Right atrium auricular region (tissue), 2 donors: ENCODE measurements at places on chromosomes 11 and 22.

GRCh38 chr11:133742353-133742752 lies 103.0 kb downstream of the SPATA19 start:
- no peaks in the 10 kb centered on the region for H3K36me3 ChIP-seq
- H3K4me3 ChIP-seq = no peak overlapping the region
- no peak for DNase-seq

- H3K4me1 ChIP-seq = no peaks in the 10 kb centered on the region
- no peaks in the 10 kb centered on the region for H3K27me3 ChIP-seq
- DNase-seq = no peak
- no peaks in the 10 kb centered on the region for H3K36me3 ChIP-seq
- no peak overlapping the region for H3K4me3 ChIP-seq
Observed at GRCh38 chr11:121039971-121040613, 16.2 kb downstream of the TBCEL start.

GRCh38 chr11:43892851-43893250 lies 12.2 kb downstream of the ALKBH3 start:
- H3K4me1 ChIP-seq = no peaks in the 10 kb centered on the region
- no peak overlapping the region for H3K27ac ChIP-seq
- DNase-seq = no peak
- H3K4me3 ChIP-seq = no peak overlapping the region

GRCh38 chr11:116792869-116793771 lies 1.4 kb upstream of the APOA5 start:
- no peak overlapping the region for H3K27ac ChIP-seq
- DNase-seq = no peak
- no peaks in the 10 kb centered on the region for H3K36me3 ChIP-seq
- no peaks in the 10 kb centered on the region for H3K27me3 ChIP-seq
- H3K4me3 ChIP-seq = no peak overlapping the region

DNA sequence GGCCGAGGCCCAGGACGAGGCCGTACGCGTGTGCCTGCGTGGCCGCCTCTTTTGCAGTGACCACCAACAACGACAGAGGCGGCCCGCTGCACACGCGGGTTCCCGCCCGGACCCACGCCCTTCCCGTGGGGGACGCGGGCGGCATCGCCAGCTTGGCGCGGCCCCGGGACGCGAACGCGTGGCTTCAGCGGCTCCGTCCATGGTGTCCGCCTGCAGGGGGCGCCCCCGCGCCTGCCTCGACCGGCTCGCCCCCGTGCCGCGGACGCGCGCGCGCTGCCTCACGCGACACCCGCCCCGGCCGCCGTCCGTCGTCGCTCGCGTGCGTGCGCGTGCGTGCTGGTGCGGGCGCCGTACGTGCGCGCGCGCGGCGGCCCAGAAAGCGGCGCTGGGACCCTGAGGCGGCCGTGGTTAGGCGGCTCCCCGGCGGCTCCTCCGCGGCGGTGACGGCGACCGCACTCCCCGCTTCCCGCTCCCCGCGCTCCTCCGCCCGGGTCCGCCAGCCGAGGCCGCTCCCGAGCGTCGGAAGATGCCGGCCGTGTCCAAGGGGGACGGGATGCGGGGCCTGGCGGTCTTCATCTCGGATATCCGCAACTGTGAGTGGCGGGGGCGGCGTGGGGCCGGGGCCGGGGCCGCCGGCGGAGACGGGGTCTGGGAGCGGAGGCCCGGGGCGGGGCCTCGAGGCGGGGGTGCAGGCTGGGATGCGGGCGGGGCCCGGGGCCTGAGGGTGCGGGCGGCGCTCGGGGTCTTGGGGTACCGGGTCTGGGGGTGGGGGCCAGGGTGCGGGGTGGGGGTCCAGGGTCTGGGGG lies at the start of gene AP2A2:
TSS of gene AP2A2 (plus strand) at position 375 of the 806 bp plus-strand sequence. CDS start at position 527, 152 bp downstream.
- H3K36me3 ChIP-seq = no peaks in the 10 kb centered on the region
- H3K27ac ChIP-seq = peak within 1 kb of the TSS; percentile 97
- no peaks in the 10 kb centered on the region for H3K27me3 ChIP-seq
- H3K4me1 ChIP-seq = peaks cover 40% of the 10 kb centered on the region

DNA sequence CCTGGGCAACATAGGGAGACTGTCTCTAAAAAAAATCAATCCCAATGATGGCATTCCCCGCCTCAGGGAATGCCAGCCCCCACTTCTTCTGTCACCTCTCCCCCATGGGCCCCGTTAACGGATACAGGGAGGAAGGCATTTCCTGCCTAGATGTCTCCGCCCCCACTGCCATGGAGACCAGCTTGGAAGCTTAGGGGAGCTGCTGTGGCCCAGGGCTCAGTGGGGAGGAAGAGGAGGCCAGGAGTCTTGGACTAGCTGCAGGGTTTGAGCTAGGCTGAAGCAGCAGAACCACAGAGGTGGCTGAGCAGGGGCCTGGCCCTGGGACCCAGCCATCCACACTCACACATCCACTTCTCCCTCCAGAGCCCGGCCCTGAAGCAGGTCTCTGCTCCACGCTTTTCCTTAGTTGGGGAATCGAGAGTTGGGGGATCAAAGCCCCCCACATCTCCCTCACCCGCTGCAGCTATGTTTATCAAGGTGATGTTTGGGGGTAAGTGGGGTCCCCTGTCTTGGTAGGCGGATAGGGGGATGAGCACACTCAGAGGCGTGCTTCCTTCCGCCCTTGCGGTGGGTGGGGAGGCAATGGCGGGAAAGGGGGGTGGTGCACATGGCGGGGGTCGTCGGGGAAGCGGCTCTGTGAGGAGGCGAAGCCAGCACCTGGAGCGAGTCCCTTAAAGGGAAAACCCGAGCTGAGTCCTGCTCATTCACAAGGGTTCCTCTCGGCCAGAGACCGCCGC lies at the start of gene C22orf15:
TSS of gene C22orf15 (plus strand) at position 149 of the 737 bp plus-strand sequence. CDS start at position 466, 317 bp downstream.
- H3K36me3 ChIP-seq = peaks cover 17% of the 10 kb centered on the region
- no peaks in the 10 kb centered on the region for H3K27me3 ChIP-seq
- H3K4me3 ChIP-seq = peak within 1 kb of the TSS; percentile 7
- H3K4me1 ChIP-seq = no peaks in the 10 kb centered on the region

- H3K4me3 ChIP-seq = no peak overlapping the region
- H3K27ac ChIP-seq = no peak overlapping the region
- no peak for DNase-seq
- H3K27me3 ChIP-seq = no peaks in the 10 kb centered on the region
- no peaks in the 10 kb centered on the region for H3K36me3 ChIP-seq
- H3K4me1 ChIP-seq = peaks cover 9% of the 10 kb centered on the region
Observed at GRCh38 chr11:72354356-72355115, 79.8 kb downstream of the CLPB start.

- H3K4me1 ChIP-seq = peaks cover 34% of the 10 kb centered on the region
- H3K36me3 ChIP-seq = no peaks in the 10 kb centered on the region
- no peak overlapping the region for H3K4me3 ChIP-seq
- H3K27me3 ChIP-seq = no peaks in the 10 kb centered on the region
- H3K27ac ChIP-seq = no peak overlapping the region
Observed at GRCh38 chr22:37310815-37311595, 28.7 kb downstream of the CYTH4 start.

GRCh38 chr11:96062134-96062533 lies 138.2 kb upstream of the MTMR2 start:
- no peak overlapping the region for H3K27ac ChIP-seq
- no peaks in the 10 kb centered on the region for H3K27me3 ChIP-seq
- DNase-seq = no peak
- H3K36me3 ChIP-seq = no peaks in the 10 kb centered on the region

GRCh38 chr11:31651208-31651607 lies 141.6 kb downstream of the ELP4 start:
- H3K27ac ChIP-seq = no peak overlapping the region
- H3K27me3 ChIP-seq = no peaks in the 10 kb centered on the region
- no peak overlapping the region for H3K4me3 ChIP-seq
- H3K36me3 ChIP-seq = no peaks in the 10 kb centered on the region
- no peaks in the 10 kb centered on the region for H3K4me1 ChIP-seq

DNA sequence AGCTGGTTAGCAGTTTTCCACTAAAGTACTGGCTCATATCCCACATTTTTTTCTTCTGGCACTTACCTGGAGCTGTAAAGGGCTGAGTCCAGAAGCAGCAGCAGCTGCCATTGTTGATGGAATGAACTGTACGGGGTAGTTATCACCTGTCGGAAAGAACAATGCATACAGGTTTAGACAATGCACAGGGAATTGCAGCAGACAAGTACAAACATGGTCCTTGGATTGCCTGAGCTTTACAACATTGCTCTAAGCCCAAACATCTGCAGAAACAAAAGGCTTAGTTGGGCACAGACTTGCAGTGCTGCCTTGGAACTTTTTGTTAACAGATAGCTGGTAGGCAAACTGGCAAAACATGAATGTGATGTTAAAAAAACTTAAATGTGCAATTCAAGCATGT lies 258.8 kb downstream of the SOX6 start:
- DNase-seq = no peak
- no peaks in the 10 kb centered on the region for H3K27me3 ChIP-seq
- H3K4me3 ChIP-seq = no peak overlapping the region
- no peak overlapping the region for H3K27ac ChIP-seq
- H3K4me1 ChIP-seq = peaks cover 15% of the 10 kb centered on the region

DNA sequence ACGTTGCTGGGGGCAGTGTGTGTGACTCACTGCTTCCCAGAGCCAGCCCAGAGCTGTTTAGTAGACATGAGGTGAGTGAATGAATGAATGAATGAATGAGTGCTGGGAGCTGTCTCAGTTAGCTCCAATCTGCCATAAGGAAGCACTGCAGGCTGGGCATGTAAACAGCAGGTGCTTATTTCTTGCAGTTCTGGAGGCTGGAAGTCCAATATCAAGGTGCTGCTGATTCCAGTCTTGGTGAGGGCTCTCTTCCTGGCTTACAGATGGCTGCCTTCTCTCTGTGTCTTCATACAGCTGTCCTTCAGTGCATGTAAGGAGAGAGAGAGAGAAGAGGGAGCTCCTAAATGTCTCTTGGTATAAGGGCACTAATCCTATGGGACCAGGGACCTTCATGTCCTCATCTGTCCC lies 4.1 kb downstream of the C11orf21 start:
- no peaks in the 10 kb centered on the region for H3K36me3 ChIP-seq
- no peak overlapping the region for H3K4me3 ChIP-seq
- no peak for DNase-seq
- H3K27me3 ChIP-seq = no peaks in the 10 kb centered on the region
- H3K27ac ChIP-seq = no peak overlapping the region
- H3K4me1 ChIP-seq = no peaks in the 10 kb centered on the region

DNA sequence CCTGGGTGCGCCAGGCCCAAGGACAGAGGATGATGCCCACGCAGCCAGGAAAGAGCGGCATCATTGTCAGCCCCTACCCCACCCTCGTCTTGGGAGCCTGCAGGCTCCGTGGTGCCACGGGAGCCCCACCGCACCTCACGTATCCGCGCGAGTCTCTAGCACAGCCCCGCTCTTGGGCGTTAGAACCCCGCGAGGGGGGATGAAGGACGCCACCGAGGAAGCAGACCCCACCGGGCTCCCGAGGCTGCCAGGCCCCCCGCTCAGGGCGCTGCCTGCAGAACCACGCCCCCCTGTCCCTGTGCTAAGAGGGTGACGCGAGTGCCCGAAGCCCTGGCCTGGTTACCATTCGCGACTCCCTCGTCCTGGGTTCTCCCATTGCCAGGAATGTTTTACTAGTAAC lies 52.3 kb upstream of the MS4A8 start:
- no peak overlapping the region for H3K27ac ChIP-seq
- no peaks in the 10 kb centered on the region for H3K27me3 ChIP-seq
- H3K36me3 ChIP-seq = no peaks in the 10 kb centered on the region
- no peak for DNase-seq
- no peaks in the 10 kb centered on the region for H3K4me1 ChIP-seq

DNA sequence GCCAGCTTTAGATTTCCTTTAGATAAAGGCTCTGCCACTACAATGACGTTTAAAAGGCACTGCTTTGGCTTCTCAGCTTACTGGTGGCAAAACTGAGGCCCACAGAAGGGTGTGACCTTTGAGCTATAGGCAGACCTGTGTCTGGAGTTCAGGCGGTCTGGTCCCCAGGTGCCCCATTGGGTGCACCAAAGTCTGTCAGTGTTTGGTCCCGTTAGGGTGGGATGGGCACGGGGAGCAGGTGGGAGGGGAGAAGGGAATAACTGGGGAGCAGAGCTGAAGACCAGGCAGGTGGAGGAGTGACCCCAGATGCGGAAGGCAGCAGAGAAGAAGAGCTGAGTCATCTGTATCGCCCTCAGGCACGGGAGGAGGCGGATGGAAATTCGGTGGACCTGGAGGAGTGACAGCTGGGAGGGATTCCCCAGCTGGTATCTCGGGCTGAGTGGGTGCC lies 45.3 kb upstream of the GCAT start:
- H3K36me3 ChIP-seq = peaks cover 71% of the 10 kb centered on the region
- no peaks in the 10 kb centered on the region for H3K27me3 ChIP-seq
- H3K27ac ChIP-seq = no peak overlapping the region
- H3K4me1 ChIP-seq = peaks cover 14% of the 10 kb centered on the region
- no peak for DNase-seq
- H3K4me3 ChIP-seq = no peak overlapping the region

DNA sequence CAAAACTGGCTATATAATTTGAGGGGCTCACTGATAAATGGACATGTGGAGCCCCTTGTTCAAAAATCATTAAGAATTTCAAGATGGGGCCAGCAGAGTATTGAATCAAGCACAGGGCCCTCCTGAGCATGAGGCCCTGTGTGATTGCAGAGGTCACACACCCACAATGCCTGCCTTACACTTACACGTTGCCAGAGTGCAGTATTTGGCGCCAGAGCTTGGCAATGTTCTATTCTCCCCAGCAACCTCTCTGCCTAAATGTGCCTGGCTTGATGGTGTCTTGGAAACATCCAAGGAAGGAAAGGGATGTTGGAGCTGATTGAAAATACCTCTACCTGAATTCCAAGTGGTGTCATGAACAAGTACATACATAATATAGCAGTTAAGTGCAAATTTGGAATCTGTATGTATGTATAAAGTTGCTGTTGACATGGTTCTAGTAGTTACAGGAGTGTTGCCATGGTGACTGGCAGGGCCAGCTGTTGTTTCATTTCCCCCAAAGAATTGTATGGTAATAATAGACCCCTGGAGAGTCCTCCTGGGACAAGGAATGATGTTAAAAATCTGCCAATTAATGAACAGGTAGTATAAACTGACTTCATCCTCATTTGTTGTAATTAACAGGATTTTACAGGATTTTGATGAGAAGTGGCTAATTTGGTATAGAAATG lies 205.7 kb upstream of the NAV2 start:
- peaks cover 19% of the 10 kb centered on the region for H3K4me1 ChIP-seq
- no peaks in the 10 kb centered on the region for H3K27me3 ChIP-seq
- no peak overlapping the region for H3K4me3 ChIP-seq
- no peak for DNase-seq
- H3K27ac ChIP-seq = no peak overlapping the region
- H3K36me3 ChIP-seq = no peaks in the 10 kb centered on the region

DNA sequence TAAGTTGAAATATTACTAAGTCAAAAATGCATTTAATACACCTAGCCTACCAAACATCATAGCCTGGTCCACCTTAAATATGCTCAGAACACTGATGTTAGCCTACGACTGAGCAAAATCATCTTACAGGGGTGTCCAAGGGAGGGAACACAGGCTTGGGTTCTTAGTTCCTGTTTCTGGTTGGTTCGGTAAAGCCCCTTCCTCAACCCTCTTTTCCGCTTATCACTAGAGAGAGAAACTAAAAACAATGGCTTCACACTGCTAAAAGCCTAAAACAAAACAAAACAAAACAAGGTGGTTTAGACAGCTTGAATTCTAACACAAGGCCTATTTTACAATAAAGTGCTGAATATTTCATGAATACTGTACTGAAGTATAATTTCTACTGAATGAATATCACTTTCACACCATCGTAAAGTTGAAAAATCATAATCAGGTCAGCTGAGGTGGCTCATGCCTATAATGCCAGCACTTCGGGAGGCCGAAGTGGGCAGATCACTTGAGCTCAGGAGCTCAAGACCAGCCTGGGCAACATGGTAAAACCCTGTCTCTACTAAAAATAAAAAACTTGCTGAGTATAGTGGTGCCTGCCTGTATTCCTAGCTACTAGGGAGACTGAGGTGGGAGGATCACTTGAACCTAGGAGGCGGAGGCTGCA lies 118.0 kb downstream of the SIK3 start:
- H3K4me1 ChIP-seq = peaks cover 18% of the 10 kb centered on the region
- no peak overlapping the region for H3K27ac ChIP-seq
- DNase-seq = no peak
- H3K36me3 ChIP-seq = no peaks in the 10 kb centered on the region
